ENCODE measurements at places on chromosomes 2 and 18.

- DNase-seq: no peak
Observed at GRCh38 chr2:96763511-96764252, 3.0 kb downstream of the CNNM4 start.

DNA sequence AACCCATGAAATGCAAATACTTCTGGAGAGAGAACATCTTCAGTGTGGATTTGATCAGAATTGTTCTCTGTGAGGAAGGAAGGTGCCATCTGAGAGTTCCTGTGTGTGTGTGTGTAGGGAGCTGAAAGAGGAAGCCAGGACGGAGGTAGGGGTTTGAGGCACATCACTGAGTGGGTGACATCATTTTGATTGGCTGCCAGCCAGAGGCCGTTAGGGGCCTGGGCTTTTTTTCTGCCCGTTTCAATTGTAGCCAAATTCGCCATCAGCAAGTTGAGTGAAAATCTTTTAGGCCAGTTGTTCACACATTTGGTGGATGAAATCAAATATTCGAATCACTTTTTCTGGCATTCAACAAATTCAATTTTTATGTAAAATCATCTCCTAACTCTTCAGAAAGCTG lies 48.9 kb downstream of the TSN start:
- peak; percentile 77 for DNase-seq

GRCh38 chr2:55837073-55837472 lies 86.5 kb downstream of the EFEMP1 start:
- DNase-seq: no peak

DNA sequence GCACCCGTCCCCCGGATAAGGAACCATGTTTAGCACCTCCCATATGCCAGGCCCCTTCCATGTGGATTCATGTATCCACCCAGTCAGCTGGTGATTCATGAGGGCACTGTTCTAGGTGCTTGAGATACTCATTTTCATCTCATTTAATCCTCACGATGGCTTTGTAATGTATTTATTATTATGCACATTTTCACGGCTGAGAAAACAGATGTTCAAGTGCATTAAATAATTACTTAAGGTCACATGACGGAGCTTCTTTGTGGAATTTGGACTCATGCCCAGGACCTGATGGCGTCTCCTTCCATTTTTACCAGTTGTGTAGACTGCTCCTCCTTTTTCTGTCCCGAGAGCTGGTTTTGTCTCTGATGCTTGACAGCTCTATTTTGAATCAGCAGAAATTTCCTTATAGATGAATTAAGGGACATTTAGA lies 72.2 kb upstream of the RBM44 start:
- peak; percentile 99 for DNase-seq

GRCh38 chr2:54866868-54867267 lies 143.4 kb downstream of the EML6 start:
- DNase-seq: no peak

- DNase-seq: no peak
Observed at GRCh38 chr18:54260396-54261072, 8.8 kb upstream of the POLI start.

- DNase-seq: no peak
Observed at GRCh38 chr2:160063271-160063670, 856 bp upstream of the PLA2R1 start.

DNA sequence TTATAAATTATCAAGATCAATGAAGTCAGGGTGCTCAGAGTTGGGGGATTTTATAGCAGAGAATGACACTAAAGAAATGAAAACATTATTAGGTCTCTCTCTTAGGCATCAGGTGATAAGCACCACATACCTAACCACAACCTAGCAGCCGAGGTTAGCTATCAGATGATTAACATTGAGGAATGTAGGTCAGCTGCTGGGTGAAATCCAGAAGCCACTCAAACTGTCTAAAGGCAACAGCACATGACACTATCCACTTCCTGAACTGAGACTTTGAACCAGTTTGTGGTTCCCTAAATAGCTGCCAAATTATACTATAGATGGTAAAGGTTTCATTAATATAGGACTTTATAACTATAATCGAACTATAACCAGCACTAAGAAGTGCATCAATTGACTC lies 4.7 kb downstream of the EPG5 start:
- DNase-seq: no peak

GRCh38 chr2:162002623-162003235 lies 71.3 kb downstream of the DPP4 start:
- DNase-seq: no peak

DNA sequence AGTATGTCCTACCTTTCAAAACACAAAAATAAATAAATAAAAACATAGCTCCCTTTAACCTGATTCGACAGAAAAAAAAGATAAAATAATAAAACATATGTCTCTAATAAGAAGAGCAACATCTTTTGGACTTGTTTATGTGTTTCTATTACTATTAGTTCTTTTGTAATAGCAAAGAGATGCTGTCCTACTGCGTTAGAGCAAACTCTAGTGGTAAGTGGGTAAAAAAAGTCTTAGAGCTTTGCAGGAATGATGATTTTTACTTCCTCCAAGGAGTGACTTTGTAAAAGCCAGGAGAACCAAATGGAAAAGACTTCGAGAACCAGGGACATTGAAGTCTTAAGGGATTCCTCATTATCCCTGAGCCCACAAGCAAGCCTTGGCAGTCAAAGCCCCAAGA lies 450.1 kb downstream of the METTL4 start:
- DNase-seq: no peak

GRCh38 chr2:25368660-25369059 lies 26.9 kb upstream of the DNMT3A start:
- DNase-seq: no peak

DNA sequence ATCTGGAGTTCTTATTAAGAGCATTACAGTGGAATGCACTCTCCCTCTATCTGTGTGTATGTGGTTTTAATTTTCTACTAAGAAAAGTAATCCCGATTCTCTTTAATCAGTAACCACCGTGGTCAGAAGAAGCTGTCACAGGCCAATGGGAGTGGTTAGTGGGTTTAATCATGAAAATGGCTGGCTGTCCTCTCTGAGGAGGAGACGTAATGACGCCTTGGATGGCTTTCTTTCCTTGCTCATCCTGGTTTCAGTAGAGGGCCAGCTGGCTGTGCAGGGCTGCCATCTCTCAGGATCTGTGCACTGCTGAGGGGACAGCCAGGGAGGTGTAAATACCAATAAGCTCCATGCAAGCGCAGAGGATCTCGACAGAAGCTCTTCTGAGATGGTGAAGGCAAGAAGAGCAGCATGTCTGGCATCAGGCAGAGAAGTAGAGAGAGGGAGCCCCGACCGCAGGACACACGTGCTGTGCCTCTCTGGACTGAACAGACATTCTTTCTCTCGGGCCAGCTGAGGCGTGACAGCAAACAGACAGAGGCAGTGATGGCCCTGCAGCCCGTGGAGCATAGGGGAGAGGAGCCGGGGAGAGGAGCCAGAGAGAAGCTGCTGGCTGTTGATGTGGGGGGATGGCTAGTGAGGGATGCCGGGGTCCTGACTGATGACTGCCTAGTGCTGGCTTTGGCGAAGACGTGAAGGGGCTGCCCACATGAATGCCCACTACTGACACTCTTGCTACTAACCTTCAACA lies 65.1 kb upstream of the DAPL1 start:
- no peak for DNase-seq

DNA sequence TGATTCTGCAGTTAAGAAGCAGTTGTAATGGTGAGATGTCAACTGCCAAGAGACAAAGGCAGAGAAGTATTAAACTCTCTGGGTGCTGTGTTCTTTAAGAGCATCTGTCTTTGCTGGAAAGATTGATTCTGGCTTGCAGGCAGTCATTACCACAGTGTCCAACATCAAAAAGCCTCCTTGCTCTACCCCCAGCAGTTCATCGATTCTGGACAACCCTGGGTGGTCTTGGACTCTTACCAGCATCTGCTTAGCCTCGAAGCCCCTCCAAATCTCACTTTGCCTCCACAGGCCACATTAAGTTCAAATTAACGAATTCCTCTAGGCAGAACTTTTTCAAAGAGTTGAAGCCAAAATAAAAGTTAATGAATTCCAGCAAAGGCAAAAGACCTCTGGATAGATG lies 1061.4 kb downstream of the TSN start:
- no peak for DNase-seq

DNA sequence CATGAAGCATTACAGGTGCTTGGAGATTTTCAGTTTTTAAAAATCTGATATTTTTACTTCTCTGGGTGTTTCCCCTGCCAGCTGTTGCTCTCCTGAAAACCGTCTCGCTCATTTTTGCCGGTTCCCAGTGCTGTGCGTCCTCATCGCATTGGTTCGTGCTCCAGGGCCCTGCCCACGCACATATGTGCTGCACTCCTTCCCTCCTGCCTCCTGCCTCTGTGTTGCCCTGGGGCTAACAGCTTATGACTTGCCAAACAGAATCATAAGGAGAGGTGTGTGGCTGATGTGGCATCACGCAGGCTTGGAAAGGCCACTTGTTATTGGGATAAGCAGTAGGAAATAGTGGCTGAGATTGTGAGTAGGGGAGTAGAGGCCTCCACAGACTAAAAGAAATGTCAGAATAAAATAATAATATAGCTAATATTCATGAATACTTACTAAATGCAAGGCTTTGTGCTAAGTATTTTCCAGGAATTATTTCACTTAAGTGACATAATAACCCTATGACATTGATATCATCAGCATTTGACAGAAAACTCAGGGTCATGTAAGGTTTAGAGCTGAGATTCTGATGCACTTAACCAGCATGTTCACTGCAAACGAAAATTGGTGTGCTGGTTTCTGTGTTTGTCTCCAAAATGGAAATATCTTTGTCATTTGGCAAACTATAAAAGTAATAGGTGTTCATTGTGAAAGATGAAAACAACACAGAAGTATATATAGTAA lies 53.5 kb downstream of the SLC4A1AP start:
- no peak for DNase-seq

DNA sequence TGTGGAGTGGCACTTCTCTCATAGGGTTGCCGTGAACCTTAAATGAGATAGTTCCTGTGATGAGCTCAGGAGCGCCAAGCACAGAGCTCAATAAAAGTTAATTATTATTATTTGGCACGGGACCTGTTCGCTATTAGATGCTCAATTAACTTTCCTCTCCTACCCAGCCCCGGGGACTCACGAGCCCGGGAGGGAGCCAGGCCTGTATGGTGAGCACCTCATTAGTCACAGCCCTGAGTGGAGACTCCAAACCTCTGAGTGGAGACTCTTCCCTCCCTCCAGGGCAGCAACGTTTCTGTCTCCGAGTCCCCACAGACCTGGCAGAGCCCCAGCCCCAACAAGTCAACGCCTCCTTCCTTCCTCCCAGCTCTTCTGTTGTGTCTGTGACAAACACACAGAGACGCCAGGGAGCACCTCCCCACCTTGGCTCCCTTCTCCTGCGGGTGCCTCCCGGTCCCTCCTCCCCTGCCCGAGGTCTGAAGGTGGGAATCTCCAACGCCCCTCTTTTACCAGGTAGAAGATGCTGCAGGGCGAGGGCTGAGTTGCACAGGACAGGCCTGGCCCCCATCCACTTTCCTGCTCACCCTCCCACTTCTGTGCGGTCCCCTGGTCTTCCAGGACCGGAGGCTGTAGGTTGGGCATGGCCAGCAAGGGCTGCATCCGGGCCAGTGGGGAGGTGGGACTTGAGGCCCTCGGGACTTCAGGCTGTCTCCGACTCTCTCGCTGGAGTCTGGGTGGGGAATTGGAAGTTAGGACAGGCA lies 52.7 kb upstream of the ODC1 start:
- no peak for DNase-seq

- DNase-seq: no peak
Observed at GRCh38 chr2:105741174-105741573, 3.5 kb upstream of the NCK2 start.

- peak; percentile 5 for DNase-seq
Observed at GRCh38 chr2:112691881-112692281, 28.9 kb upstream of the NT5DC4 start.

- no peak for DNase-seq
Observed at GRCh38 chr2:24691806-24692205, 101.4 kb downstream of the PTRHD1 start.

DNA sequence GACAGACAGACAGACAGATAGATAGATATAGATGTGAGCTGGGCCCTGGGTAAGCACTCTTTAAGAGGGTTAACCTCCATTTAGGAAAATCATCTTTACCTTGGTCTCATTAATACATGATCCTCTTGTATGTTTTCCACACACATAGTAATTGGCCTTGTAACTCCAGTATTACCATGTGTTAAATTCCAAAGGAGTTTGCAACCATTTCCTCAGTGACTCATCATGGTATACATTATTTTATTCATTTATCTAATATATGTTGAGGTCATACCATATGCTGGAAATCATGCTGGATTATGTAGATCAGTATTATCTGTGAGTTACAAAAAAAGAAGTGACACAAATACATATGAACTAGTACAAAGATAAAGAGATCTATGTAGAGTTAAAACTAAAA lies 504.3 kb downstream of the DCC start:
- no peak for DNase-seq

DNA sequence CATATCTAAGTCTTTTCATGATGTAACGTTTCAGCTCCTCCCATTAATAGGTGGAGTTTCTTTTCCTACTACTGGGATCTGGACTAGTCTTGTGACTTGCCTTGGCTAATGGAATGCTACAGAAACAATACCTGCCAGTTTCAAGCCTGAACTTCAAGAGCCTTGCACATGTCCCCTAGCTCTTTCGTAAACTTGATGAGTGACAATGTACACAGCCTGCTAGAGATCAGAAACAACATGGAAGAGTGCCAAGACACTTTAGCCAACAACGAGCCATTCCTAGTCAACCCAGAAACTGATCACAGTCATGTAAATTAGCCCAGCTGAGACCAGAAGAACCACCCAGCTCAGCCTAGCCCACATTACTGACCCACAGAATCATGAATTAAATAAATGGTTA lies 24.8 kb upstream of the STK39 start:
- no peak for DNase-seq

DNA sequence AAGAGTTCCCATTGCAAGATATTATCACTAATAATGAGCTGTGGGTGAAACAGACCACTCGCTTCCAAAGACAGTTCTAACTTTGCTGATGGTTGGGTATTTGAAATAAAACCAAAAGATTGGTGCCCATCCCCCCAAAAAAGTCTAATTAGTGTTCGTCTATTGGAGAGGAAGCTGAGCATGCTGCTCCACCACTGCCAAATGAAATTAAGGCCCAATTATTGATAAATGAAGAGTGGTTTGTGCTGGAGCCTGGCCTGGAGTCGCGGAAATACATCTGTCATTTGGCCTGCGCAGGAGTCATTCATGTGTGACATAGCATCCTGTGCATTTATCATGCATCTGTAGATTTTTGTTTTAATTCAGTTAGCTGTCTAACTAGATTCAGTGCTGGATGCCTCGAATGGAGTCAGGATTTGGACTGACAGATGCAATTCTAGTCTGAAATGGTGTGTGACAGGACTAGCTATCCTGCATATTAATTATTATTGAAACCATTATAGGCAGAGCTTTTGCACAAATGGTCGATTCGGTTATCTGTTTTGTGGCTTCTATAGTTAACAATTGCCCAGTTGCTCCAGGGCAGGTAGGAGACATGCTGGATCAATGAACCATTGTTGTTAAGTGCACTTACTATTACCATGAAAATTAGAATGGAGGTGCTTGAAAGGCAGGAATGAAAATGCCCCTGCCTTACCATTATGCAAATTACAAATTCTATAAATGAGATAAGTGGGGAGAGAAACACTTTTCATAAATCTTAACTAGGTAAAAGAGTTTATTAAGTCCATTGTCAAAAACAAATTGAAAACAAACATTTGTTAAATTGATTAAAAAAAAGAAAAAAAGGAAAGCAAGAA lies 450.4 kb upstream of the TCF4 start:
- DNase-seq: no peak
